ENCODE measurements at places on chromosomes 3 and 15.

DNA sequence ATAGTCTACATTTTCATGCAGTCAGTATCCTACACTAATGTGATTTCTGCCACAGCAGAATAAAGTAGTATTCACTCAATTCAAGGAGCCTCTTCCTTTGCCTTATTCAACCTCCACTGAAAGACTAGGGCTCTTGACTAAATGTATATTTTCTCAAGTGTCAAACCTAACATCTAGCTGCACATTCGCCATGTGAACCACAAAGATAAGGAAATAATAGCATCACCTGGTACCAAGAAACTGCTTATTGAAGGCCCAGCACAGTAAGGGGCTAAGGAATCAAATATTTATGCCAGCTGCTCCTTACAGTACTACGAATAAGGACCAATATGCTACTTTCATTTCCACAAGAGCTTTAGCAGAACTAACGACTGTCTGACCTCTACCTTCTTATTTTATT, 1.3 kb downstream of the SRP14 start:
- no peak for DNase-seq

DNA sequence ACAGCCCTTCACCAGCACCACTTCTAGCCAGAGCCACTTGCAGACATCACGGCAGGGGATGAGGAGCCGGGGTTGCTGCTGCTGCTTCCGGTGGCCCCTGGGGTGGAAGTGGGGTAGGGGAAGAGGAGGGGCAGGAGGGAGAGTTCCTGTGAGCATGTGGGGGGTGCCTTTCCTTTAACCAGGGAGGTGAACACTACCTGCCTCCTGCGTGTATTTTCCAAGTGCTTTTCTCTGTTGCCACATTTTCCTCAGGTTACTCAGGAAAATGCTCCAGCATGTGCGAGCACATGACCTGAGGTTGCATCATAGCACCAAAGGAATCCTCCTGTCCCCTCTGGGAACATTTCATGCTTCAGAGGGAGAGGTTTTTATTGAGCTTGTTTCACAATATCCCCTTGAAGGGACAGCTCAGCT, 12.2 kb upstream of the SACM1L start:
- DNase-seq: peak; percentile 49

GRCh38 chr3:140588558-140588957, 89.3 kb upstream of the TRIM42 start:
- no peak for DNase-seq

GRCh38 chr15:44794072-44794471, 57.7 kb downstream of the TRIM69 start:
- no peak for DNase-seq

DNA sequence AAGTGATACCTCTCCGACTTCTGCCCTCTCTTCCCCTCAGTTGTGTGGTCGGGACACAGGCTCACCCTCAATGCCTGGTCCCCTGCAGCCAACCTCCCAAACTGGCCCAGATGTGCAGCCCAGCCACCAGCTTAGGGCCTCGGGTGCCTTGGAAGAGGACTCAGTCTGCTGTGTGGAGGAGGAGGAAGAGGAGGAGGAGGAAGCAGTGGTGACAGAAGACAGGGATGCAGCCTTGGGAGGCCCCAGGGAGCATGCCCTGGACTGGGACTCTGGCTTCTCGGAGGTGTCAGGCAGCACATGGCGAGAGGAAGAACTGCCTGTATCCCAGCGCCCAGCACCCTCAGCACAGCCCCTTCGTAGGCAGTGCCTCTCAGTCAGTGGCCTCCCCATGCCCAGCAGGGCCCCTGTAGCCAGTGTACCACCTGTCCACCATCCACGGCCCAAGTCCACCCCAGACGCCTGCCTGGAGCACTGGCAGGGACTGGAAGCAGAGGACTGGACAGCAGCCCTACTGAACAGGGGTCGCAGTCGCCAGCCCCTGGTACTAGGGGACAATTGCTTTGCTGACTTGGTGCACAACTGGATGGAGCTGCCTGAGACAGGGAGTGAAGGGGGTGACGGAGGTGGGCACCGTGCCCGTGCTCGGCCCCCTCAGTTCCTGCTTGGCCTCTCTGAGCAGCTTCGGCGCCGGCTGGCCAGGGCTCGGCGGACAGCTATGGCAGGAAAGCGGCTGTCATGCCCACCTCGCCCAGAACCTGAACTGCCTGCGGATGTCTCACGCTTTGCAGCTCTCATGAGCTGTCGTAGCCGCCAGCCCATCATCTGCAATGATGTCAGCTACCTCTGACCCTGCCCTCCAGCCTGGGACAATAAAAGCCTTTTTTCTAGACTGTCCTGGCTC, 1.3 kb downstream of the INKA1 start:
- no peak for DNase-seq

GRCh38 chr3:113021471-113021870, 30.7 kb downstream of the GTPBP8 start:
- DNase-seq: no peak

DNA sequence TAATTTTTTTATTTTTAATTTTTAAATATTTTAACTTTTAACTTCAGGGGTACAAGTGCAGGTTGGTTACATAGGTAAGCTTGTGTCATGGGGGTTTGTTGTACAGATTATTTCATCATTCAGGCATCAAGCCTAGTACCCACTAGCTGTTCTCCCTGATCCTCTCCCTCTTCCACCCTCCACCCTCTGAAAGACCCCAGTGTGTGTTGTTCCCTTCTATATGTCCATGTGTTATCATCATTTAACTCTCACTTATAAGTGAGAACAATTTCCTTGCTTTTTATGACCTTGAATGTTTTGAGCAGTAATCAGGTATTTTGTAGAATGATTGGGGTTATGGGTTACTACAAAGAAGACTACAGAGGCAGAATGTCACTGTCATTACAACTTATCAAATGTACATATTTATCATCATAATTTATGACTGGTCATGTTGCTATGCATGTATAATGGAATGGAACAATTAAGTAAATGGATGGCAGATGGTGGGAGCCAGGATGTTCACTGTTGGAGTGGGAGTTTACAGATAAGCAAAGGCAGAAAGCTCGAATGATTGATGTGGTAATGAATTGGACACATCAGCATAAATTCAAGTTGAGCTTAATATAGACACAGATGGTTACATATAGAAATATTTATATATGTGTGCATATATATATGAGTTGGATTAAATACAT, 563.8 kb upstream of the ROBO1 start:
- DNase-seq: no peak

DNA sequence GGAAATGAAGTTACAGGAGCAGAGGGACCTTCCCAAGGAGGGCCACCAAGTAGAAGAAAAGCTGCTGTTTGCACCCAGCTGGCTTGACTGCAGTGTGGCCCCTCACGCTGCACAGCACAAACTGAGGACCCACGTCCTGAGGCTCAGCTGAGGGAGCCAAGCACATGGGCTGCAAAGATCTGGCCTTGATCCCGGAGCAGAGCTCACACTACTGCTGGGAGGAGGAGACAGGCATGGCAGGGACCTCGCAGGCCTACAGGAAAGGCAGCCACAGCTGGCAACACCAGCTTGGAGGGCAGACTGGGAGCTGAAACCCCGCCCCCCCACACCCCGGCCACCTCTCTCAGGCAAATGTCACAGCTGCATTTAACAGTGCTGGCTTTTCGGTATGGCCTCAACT, 39.7 kb downstream of the KLHL25 start:
- no peak for DNase-seq
